ENCODE measurements at places on chromosomes 1 and 21.

- H3K27me3 ChIP-seq = no peaks in the 10 kb centered on the region
- no peak overlapping the region for H3K4me3 ChIP-seq
- no peak overlapping the region for H3K27ac ChIP-seq
- DNase-seq = no peak
- no peaks in the 10 kb centered on the region for H3K36me3 ChIP-seq
- H3K4me1 ChIP-seq = no peaks in the 10 kb centered on the region
Observed at GRCh38 chr1:223852337-223852736, 6.6 kb upstream of the TP53BP2 start.

- H3K36me3 ChIP-seq = no peaks in the 10 kb centered on the region
- no peaks in the 10 kb centered on the region for H3K27me3 ChIP-seq
- no peak overlapping the region for H3K27ac ChIP-seq
- H3K4me1 ChIP-seq = no peaks in the 10 kb centered on the region
- no peak overlapping the region for H3K4me3 ChIP-seq
Observed at GRCh38 chr1:2492091-2492490, 16.0 kb downstream of the PLCH2 start.

- H3K27ac ChIP-seq = no peak overlapping the region
- H3K4me1 ChIP-seq = no peaks in the 10 kb centered on the region
- DNase-seq = no peak
- H3K27me3 ChIP-seq = no peaks in the 10 kb centered on the region
- no peaks in the 10 kb centered on the region for H3K36me3 ChIP-seq
- H3K4me3 ChIP-seq = no peak overlapping the region
Observed at GRCh38 chr1:40564913-40565312, 33.5 kb downstream of the ZNF684 start.

- H3K27ac ChIP-seq = no peak overlapping the region
- H3K4me3 ChIP-seq = no peak overlapping the region
- H3K36me3 ChIP-seq = no peaks in the 10 kb centered on the region
- H3K4me1 ChIP-seq = peaks cover 4% of the 10 kb centered on the region
- no peak for DNase-seq
Observed at GRCh38 chr1:44553127-44553758, 121.0 kb downstream of the TMEM53 start.

GRCh38 chr1:238060061-238060460 is 169.3 kb upstream of the ZP4 start:
- no peaks in the 10 kb centered on the region for H3K27me3 ChIP-seq
- no peak overlapping the region for H3K27ac ChIP-seq
- DNase-seq = no peak
- no peak overlapping the region for H3K4me3 ChIP-seq
- H3K36me3 ChIP-seq = no peaks in the 10 kb centered on the region

DNA sequence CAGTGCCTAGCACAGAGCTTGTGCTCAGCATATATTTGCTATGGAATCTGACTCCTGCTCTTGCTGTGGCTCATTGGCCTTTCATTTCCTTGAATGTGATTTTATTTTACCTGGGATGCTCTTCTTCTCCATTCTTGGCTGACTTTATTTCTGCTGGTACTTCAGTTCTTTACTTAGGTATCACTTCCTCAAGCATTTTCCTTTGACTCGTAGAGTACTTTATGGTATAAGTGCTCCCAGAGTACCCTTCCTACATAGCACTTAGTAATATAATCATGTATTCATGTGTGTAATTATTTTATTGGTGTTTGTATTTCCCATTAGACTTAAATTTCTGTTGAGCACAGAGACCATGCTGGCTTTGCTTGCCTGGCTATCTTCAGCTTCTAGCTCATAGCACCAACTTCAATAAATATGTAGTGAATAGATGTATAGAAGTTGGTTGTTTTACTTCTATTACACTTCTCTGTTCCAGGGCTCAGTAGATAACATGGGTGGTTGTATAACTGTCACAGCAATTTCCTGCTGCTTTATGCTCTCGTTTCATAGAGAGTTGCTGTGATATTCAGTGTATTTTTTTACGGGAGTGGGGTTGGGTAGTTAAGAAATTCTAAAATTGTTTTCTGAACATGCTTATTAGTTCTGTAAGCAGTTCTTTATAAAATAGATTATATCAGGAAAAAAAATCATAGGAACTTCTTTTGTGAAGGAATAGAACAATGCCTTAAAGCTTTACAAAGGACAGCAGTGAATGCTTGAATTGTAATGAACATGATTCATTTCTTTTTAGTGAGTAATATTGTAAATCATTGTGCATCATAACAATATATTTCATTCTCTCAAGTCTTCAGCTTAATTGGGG is 112.2 kb downstream of the NEK7 start:
- H3K36me3 ChIP-seq = no peaks in the 10 kb centered on the region
- H3K4me3 ChIP-seq = no peak overlapping the region
- H3K27me3 ChIP-seq = no peaks in the 10 kb centered on the region

- no peaks in the 10 kb centered on the region for H3K36me3 ChIP-seq
- no peak overlapping the region for H3K4me3 ChIP-seq
- DNase-seq = no peak
- peaks cover 2% of the 10 kb centered on the region for H3K4me1 ChIP-seq
- H3K27ac ChIP-seq = no peak overlapping the region
- peaks cover 5% of the 10 kb centered on the region for H3K27me3 ChIP-seq
Observed at GRCh38 chr1:228048659-228049298, 33.7 kb upstream of the ARF1 start.

GRCh38 chr1:7988576-7988975 is 27.1 kb downstream of the PARK7 start:
- no peak for DNase-seq
- no peak overlapping the region for H3K27ac ChIP-seq
- H3K4me1 ChIP-seq = no peaks in the 10 kb centered on the region
- no peak overlapping the region for H3K4me3 ChIP-seq
- peaks cover 4% of the 10 kb centered on the region for H3K36me3 ChIP-seq
- no peaks in the 10 kb centered on the region for H3K27me3 ChIP-seq

Data from iPS DF 6.9 (cell line).